NCI-H510A (cell line): ENCODE measurements at places on chromosomes 3 and 15.

DNA sequence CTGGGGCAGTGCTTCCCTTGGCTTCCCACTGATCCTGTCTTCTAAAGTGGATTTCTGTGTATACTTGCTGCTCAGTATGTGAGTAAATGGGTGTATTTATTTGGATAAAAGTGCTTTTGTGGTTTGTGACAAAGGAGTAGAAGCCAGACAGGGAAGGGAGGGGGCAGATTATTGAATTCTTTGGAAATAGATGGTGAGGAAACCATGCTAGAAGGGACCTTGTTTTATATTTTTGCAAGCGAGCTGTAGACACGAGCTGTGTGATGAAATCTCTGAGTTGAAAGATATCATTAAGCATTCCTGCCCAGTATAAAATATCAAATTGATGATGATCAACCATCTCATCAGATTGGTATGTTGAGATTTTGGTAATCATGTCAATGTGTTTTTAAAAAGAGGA, 68.9 kb downstream of the DUT start:
- DNase-seq = no peak

- no peak for DNase-seq
These were observed 459.6 kb downstream of the MECOM start for GRCh38 chr3:169203631-169204550.

- no peak for DNase-seq
These were observed 136.1 kb upstream of the MME start for GRCh38 chr3:154943981-154944380.

DNA sequence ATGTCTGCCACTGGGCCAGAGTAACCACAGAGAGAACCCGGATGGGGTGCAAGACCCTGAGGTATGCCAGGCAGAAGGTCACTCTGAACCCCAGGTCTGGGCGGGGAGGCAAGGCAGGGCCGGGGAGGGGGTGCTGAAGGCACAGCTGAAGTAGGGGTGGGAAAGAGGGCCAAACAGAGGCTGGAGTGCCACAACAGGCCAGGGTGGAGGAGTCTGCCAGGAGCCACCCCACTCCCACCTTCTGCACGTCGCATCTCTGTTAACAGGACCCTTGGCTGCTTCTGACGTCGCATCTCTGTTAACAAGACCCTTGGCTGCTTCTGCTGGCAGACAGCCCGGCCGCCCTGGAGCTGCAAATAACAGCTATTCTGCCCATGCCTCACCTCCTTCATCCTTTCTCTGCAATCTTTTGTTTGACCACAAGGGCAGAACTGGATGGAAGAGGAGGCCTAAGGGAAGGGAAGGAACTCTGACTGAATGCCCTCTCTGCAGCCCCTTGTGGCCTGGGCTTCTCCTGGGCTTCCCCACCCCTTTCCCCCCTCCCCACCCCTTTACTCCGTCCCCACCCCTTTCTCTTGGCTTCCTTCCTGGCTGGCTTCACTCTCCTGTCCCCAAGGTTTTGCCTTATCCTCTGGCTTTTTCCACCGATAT, 20.6 kb upstream of the FBLN2 start:
- DNase-seq = peak; percentile 22

DNA sequence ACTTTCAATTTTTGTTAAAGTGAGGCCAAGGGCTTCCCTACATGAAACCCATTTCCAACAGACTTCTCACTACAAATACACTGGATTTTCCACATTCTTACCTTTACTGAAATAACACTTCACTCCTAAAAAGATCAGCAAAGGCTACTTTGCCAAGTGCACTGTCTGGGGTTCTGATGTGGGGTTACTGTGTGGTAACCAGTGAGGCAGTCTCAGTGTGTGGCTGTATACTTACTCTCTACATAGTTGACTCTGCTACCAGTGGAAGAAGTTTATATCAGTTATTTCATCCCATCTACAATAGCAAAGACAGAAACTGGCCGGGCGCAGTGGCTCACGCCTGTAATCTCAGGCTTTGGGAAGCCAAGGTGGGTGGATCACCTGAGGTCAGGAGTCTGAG, 5.6 kb downstream of the WDR82 start:
- DNase-seq = no peak

GRCh38 chr3:160279657-160280056, 54.4 kb downstream of the C3orf80 start:
- no peak for DNase-seq

DNA sequence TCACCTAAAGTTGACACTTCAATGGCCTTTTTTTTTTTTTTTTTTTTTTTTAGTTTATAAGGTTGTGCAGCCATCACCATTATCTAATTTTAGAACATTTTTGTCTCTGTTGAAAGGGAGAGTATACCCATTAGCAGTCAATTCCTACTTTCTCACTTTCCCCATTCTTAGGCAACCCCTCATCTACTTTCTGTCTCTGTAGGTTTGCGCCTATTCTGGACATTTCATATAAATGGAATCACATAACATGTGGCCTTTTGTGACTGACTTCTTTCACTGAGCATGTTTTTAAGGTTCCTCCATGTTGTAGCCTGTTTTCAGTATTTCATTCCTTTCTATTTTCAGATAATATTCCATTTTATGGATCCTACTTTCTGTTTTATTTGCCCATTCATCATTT, 56.3 kb downstream of the BLM start:
- no peak for DNase-seq

DNA sequence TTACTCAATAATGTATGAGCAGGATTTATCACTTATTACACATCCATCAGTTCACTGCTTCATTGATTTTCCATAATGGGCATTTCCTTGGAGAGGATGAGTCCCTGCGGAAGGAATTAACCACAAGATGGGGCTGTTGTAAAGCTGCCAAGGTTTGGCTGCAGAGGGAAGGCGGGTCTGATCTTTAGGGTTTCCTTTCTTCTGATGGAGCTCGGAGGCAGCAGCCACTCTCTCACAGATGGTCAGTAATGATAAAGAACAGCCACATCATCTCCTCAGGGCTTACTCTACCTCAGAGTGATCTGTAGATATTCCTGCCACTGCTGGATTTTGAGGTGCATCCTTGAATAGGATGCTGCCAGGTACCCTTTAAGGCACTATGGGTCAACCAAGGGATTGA, 115.2 kb downstream of the USP13 start:
- no peak for DNase-seq

GRCh38 chr3:77837456-77838025, 797.6 kb downstream of the ROBO2 start:
- DNase-seq = no peak

DNA sequence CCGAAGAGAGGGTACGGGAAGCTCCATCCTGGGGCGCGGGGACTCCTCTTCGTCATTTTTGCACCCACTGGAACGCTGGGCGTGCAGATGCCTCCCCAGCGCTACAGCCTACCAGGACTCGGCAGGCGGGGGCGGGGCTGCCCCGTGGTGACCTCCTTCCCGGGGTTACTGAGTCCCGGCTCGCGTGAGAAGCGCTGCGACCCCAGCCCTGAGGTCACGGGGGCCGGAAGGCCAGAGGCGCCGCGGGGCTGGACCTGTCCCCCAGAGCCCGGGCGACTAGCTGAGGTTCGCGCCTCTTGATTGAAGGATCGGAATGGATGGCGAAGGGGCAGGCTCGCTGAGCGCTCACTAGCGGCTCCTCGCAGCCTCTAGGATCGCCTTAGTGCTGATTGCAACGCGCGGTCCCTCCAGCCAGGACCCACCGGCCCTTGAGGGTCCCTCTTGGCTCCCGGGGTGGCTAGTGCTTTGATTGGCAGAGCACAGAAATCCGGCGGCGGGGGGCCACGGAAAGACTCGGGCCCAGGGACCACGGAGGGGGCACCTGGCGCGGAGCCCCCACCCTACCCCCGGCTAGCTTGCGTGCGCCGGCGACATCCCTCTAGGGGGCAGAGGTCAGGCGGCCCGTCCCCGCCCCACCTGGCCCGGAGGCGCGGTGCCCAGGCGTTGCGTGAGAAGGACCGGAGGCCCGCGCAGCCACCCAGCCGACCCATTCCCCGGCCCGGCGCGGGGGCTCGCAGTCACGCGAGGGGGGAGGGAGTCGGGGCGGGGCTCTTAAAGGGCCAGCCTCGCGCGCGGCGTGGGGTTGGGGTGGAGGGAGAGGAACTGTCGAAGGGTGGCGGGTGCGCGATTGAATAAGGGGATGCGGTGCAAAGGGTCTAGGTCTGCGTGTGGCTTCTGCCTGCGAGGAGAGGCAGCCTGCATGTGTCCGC, 781 bp upstream of the CYP1A1 start:
- no peak for DNase-seq

GRCh38 chr3:126126286-126126685, 42.4 kb upstream of the SLC41A3 start:
- DNase-seq = no peak

DNA sequence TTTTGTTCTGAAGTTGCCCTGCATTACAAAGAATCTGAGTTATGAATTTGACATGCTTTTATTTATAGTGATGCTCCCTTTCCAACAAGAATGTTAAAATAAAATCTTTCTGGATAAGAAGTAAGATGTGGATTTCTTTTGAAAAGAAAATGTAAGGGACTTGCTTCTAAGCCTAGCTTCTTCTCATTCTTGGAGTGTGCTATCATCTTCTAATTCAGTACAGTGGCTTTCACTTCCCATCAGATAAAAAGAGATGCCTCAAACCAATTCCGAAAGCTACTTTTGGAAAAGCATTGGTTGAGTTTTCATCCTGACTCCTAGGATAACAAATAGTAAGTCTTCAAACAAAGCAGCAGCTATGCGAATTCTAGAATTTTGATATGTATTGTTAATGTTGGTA, 197.0 kb upstream of the ZPLD1 start:
- no peak for DNase-seq

- no peak for DNase-seq
These were observed 71.1 kb upstream of the XCR1 start for GRCh38 chr3:46098319-46098761.

GRCh38 chr15:55402707-55403106, 5.5 kb downstream of the CCPG1 start:
- DNase-seq = no peak
